ENCODE measurements at places on chromosomes 11 and 22.

DNA sequence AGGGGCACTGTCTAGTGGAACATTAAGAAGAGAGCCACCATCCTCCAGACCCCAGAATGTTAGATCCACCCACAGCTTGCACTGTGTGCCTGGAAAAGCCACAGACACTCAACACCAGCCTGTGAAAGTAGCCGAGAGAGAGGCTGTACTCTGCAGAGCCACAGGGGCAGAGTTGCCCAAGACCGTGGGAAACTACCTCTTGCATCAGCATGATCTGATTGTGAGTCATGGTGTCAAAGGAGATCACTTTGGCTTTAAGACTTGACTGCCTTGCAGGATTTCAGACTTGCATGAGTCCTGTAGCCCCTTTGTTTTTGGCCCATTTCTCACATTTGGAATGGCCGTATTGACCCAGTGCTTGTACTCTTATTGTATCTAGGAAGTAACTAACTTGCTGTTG, 115.9 kb upstream of the CCDC179 start:
- DNase-seq: peak; percentile 73

DNA sequence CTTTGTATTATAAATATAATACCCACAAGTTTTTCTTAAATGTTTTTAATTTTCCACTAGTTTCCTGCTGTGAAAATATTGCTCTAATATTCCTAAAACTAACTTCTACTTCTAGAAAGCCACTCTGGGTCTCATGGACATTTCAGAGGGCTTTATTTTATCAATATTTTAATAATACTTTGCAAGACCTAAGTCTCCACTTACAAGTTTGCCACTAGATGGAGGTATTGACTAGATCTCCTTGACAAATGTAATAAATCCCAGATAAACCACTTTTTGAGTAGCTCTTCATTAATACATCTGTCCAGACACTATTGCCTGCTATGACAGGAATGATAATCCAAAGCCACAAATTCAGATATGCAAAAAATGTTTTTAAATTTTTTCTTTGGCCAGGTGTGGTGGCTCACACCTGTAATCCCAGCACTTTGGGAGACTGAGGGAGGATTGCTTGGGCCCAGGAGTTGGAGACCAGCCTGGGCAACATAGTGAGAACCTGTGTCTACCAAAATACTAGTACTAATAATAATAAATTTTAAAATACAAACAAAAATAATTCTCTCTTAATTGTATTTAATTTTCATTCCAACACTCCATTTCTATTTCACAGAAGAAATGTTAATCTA, 3.5 kb upstream of the ACAT1 start:
- DNase-seq: peak; percentile 81

DNA sequence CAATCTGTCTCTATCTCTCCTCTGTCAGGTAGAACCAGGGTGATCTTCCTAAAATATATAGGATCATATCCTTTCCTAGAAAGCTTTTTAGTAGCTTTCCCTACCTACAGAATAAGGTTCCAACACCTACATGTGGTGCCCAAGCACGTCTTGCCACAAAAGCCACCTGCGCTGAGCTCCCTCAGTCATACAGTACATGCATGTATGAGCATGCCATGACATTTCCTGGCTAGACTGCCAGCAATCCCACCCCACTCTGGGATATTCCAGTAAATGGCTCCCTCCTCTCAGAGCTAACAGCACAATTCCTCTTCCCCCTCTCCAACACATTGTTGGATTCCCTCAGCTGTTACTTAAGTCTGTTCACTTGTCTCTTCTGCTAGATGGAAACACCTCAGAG, 398.0 kb downstream of the TENM4 start:
- no peak for DNase-seq

- no peak for DNase-seq
These were observed 13.9 kb downstream of the CTNND1 start for GRCh38 chr11:57775491-57775890.

DNA sequence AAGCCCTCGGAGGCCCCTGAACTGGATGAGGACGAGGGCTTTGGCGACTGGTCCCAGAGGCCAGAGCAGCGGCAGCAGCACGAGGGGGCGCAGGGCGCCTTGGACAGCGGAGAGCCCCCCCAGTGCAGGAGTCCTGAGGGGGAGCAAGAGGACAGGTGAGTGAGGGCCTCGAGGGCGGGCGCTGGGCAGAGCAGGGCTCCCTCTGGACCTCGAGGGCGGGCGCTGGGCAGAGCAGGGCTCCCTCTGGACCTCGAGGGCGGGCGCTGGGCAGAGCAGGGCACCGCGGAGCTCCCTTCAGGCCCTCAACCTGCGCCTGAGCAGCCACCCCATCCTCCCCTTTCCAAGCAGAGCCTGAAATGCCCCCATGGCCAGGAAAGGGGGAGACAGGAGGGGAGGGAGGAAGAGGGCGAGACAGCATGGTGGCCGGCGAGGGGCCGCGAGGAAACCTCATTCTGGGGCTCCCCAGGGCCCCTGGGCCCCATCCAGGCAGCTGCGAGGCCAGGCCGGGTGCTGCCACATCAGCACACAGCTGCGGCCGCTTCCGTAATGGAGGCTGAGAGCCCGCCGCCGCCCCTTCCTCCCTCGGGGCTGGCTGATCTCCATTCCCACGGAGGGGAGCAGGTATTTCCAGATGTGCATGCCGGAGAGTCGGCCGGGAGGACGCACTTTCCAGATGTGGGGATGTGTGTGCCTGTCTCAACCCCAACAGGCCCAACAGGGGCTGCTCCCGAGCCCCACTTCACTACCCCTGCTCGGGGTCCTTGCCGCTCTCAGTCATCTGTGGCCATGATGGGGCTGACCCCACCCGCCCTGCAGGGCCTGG, 10.0 kb downstream of the PRR33 start:
- no peak for DNase-seq

DNA sequence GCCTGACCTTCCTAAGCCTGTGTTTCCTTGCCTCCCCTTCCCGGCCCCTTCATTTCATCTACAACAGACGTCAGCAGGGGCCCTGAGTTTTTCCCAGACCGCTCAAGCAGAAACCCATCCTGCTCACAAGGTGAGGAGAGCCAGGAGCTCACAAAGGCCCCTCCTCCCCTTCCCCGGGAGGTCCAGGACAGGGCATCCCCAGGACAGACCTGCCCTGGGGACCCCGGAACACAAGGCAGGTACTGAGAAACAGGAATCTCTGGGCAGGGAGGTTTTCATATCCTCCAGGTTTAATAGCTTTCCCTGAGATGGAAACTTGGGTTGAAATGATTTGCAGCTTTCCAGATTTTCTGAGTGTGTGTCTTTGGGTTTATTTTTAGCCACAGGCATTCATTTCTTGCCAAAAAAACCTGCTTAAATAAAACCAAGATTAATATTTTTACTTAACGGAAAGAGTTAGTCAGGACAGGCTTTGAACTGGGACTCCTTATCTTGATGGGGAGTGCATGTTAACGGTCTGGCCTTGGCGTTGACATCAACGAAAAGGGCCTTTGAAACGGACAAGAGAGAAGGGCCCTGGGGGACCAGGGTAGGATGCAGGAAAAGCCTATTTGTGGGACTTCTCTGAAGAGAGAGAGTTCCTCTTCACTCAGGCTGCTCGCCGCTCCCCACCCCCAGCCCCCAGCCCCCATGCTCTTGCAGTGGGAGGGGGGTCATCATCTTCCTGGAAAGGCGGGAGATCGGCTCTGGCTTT, 38.5 kb downstream of the TIMP3 start:
- peak; percentile 45 for DNase-seq

DNA sequence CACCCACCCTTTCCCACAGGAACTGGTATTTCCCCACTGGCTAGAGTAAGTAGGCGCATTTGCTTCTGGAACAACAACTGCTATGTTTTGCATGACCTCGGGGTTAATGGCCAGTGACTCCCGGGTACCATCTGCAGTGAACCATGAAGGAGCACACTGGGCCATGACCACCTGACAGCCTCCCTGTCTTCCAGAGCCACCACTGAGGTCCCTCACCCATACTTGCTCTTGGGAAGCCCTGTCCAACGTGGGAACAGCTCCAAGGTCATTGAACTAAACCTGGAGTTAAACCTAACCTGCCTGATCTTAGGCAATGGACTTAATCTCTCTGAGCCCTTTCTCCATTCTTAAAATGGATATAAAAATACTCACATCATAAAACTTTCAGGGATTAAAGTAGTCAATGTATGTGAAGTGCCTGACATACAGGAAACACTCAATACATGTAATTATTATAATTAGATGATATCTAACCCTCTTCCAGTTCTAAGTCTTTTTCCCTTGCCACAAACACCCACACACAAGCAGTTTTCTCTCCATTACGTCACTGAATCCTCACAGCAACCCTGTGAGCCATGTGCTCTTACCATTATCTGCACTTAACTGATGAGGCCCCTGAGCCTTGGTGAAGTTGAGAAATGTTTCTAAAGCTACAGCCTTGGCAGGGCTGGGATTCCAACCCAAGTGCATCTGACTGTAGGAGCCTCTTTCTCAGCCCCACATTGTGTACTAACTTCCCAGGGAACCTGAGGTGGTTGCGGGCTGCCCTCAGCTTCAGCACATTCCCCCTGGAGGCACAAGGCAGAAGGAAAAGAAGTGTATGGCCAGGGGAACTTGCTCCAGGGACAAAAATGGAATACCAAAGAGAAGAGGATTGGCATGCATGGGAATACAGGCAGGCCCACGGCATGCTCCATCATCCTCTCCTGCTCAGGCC, 74.5 kb upstream of the NCAM1 start:
- peak; percentile 5 for DNase-seq

GRCh38 chr11:100593291-100593690, 93.8 kb upstream of the ARHGAP42 start:
- DNase-seq: no peak

- no peak for DNase-seq
These were observed 324.3 kb downstream of the OPCML start for GRCh38 chr11:133207995-133208394.

- DNase-seq: peak; percentile 76
These were observed at the start of gene FADS3 for GRCh38 chr11:61891331-61892084. Gene FADS3 (minus strand): TSS chr11:61891545. CDS start chr11:61891381, 164 bp downstream.

DNA sequence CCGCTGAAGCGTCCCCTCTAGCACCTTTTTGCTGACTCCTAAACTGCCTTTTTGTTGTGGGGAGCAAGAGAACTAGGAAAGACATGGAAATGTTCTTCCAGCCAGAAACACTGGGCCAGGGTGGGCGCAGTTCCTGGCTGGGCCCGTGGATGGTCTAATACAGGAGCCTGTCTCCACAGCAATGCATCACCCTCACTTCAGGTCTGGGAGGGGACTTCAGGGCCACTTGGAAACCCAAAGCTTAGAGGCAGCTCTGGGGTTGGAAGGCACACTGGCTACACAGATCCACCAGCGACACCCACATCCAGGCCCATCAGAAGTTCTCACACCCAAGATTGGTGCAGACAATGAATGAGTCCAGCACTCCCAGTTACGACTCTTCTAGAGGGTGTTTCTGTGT, 120.3 kb downstream of the ETS1 start:
- DNase-seq: no peak

DNA sequence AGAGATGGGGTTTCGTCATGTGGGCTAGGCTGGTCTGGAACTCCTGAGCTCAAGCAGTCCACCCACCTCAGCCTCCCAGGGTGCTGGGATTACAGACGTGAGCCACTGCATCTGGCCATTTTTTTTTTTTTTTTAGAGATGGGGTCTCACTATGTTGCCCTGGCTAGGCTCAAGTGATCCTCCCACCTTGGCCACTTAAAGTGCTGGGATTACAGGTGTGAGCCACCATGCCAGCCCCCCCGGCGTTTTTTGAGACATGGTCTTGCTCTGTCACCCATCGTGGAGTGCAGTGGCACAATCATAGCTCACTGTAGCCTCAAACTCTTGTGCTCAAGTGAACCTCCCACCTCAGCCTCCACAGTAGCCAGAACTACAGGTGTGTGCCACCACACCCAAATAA, 16.5 kb downstream of the RHBDD3 start:
- DNase-seq: no peak

GRCh38 chr11:7749456-7749855, 43.2 kb upstream of the OVCH2 start:
- DNase-seq: peak; percentile 30

GRCh38 chr22:38266120-38266519, 6.7 kb downstream of the TMEM184B start:
- no peak for DNase-seq

- DNase-seq: no peak
These were observed 13.3 kb downstream of the SLCO2B1 start for GRCh38 chr11:75163921-75164849.

DNA sequence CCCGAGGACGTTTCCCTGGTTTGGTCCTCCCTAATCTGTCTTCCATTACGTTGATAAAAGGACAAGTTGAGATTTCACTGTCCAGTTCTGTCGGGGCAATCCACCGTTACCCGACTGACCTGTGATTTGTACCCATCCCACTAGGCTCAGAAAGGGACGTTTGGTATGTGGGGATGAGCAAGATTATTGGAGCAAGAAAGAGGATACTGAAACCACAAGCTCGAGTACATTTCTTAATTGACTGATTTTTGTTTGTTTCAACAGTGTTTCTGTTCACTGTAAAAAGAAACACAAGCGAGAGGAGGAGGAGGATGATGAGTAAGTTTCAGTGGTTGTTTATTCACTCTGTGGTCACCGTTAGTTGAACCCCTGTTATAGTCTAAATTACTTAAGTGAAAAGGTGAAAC, 969 bp downstream of the CCDC117 start:
- peak; percentile 16 for DNase-seq

GRCh38 chr11:38323961-38324761, 1726.1 kb upstream of the RAG2 start:
- DNase-seq: no peak

DNA sequence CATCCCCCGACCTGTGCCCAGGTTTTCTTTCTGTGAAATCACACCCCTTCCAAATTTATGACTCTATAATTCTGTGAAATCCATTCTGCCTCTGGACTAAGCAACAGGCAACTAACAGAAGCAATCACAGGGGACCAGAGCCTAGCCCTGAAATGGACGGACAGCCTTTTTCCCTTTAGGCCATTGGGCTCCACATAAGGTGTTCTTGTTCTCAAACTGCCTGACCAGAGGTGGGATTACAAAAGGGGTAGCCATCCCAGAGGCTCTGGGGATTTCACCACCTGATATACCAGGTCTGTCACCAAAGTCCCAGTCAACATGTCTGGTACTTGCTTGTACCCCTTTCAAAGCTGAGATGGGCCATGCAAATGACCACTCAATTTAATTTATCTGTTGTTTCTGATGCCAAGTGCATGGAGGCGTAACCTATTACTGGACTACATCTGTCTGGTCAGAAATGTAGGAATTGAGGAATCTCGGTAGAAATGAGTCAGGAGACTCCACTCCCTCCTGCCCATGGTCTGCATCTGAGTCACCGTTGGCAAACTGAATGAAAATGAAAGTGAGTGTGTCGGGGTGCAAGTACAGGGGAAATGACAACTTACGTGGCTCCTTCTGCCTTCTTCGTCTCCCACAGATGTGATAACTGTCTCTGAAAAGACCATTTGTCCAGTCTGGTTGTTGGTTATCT, 10.2 kb downstream of the DKK3 start:
- DNase-seq: peak; percentile 90

- DNase-seq: no peak
These were observed 18.5 kb downstream of the RBFOX2 start for GRCh38 chr22:36010090-36010489.

DNA sequence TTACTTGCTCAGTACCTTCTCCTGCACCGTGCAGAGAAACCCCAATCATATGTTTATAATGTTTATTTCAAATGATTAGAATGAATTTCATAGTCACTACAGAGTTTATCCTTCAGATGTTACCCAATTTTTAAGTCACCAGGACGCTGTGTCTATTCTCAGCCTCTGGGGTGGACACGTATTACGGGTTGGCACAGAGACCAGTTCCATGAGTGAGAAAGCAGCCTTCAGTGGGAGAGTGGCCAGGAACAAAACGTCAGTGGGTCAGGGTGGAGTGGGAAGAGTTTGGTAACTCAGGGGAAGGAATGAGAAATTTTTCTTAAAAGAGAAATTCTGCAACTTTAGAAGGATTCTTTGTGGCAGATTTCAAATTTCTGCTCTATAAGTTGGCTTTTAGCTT, 77.1 kb upstream of the MTMR2 start:
- DNase-seq: peak; percentile 94
